ENCODE measurements at places on chromosomes 12 and 14.

DNA sequence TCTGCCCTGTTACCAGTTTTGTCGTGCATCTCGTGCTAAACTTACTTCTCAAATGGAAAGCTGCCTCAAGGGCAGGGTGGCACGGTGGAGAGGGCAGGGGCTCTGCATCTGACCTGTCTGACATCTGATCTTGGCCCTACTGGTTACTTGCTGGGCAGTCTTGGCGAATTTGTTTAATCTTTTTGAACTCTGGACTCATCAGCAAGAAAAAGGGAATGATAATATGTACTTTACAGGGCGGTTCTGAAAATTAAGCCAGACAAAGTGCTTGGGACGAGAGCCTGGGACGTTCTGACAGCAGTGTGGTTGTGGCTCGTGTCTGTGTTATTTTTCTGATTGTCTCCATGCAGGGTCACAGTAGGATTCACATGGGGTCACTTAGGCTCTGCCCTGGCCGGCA, 659.3 kb downstream of the VRK1 start:
- H3K4me3 ChIP-seq: no peak overlapping the region
- DNase-seq: no peak
- no peaks in the 10 kb centered on the region for H3K27me3 ChIP-seq
- H3K36me3 ChIP-seq: no peaks in the 10 kb centered on the region
- H3K27ac ChIP-seq: no peak overlapping the region

- peaks cover 28% of the 10 kb centered on the region for H3K4me1 ChIP-seq
- no peak overlapping the region for H3K27ac ChIP-seq
- no peaks in the 10 kb centered on the region for H3K27me3 ChIP-seq
- DNase-seq: peak; percentile 60
- H3K36me3 ChIP-seq: no peaks in the 10 kb centered on the region
Observed at GRCh38 chr14:99812096-99812750, 19.0 kb downstream of the EML1 start.

DNA sequence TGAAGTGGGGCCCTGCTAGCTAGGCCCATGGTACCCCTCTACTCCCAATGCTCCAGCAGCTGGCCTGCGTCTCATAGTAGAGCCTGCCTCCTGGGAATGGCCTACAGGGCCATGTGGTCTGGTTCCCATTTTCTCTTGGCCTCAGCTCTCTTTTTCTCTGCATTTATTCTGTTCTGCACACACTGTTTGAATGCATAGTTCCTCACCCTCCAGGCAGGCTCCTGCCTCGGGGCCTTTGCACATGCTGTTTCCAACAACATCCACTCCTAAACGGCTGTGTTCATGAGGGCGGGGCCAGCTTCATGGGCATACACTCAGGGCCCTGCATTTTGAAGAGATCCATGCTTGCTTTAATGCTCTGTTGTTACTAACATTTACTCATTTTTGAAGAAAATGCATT, 204.0 kb downstream of the ADGRD1 start:
- H3K4me1 ChIP-seq: no peaks in the 10 kb centered on the region
- no peak for DNase-seq
- H3K27ac ChIP-seq: no peak overlapping the region
- H3K36me3 ChIP-seq: no peaks in the 10 kb centered on the region

GRCh38 chr14:43285575-43285974, 1221.5 kb downstream of the FSCB start:
- H3K4me3 ChIP-seq: no peak overlapping the region
- no peaks in the 10 kb centered on the region for H3K36me3 ChIP-seq
- no peaks in the 10 kb centered on the region for H3K4me1 ChIP-seq
- no peaks in the 10 kb centered on the region for H3K27me3 ChIP-seq

- H3K4me1 ChIP-seq: no peaks in the 10 kb centered on the region
- H3K36me3 ChIP-seq: no peaks in the 10 kb centered on the region
- no peak overlapping the region for H3K4me3 ChIP-seq
- DNase-seq: no peak
- H3K27me3 ChIP-seq: no peaks in the 10 kb centered on the region
Observed at GRCh38 chr14:62711351-62712023, 333.8 kb downstream of the KCNH5 start.

DNA sequence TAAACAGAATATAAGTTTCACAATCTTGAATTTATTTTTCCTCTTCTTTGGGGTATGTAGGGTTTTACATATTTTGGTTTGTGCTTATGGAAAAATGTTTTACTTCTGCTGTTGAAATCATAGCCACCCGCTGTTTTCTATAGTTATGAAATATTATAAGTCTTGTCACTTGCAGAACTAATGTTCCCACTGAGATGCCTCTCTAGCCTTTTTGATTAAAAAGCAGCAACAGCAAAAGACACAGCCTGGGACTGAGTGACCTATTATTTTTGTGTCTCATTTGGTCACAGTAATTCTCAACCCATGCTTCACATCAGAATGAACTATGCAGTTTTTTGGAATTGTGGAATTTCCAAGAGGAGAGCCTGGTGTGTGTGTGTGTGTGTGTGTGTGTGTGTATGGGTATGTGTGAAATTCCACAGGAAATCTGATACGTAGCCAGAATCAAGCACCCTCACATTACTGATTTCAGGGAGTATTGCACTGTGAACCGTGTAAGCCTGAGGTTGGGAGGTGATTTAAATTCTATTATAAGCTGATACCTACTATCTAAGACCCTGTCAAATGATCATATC, 55.7 kb upstream of the FRMD6 start:
- peak overlapping the region; percentile 95 for H3K27ac ChIP-seq
- DNase-seq: no peak
- H3K36me3 ChIP-seq: no peaks in the 10 kb centered on the region
- H3K4me3 ChIP-seq: no peak overlapping the region

DNA sequence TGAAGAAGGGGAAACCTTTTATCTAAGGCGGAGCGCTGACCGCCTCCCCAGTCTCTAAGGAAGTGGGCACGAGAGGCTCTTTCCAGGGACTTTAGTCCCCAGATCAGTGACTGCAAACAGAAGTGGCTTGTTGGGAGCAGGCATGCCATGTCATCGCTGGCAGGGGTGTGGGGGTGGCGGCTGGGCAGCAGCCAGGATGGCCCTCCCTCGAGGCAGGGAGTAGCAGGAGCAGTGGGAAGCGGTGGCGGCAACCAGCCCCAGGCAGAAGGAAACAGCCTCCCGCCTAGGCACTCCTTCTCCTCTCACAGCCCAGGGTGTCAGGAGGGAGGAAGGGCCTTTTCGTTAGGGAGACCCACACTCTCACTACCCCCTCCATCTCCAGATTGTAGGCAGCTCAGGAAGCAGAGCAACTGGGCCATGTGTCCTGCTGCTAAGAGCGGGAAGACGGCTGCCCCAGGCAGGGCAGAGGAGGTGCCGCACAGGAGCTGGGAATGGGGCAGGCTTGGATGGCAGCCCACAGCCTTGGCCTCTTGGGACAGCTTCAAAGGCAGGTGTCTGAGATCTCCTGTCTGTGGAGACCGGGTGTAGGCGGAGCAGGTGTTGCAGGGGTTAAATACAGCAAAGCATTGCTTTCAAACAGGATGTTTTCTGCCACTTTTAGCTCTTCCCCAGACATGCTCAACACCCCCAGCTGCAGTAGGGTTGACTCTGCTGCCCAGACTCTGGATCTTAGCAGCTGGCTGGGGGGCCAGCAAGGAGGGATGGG, 21.8 kb downstream of the VDR start:
- H3K36me3 ChIP-seq: peaks cover 17% of the 10 kb centered on the region
- no peak overlapping the region for H3K27ac ChIP-seq
- DNase-seq: peak; percentile 15
- H3K4me1 ChIP-seq: peaks cover 47% of the 10 kb centered on the region
- no peak overlapping the region for H3K4me3 ChIP-seq
